Naive thymus-derived CD4-positive, alpha-beta T cell (primary cell): ENCODE measurements at places on chromosomes 3 and 15. TPM values are rescaled to one million over a fixed set of nuclear protein-coding genes. Genes with fewer than 3 reads are reported as not detected.

TAGLN3 gene
- total RNA-seq: not detected

GRCh38 chr3:197178998-197179397 is 119.4 kb downstream of the DLG1 start:
- no peak for DNase-seq

DNA sequence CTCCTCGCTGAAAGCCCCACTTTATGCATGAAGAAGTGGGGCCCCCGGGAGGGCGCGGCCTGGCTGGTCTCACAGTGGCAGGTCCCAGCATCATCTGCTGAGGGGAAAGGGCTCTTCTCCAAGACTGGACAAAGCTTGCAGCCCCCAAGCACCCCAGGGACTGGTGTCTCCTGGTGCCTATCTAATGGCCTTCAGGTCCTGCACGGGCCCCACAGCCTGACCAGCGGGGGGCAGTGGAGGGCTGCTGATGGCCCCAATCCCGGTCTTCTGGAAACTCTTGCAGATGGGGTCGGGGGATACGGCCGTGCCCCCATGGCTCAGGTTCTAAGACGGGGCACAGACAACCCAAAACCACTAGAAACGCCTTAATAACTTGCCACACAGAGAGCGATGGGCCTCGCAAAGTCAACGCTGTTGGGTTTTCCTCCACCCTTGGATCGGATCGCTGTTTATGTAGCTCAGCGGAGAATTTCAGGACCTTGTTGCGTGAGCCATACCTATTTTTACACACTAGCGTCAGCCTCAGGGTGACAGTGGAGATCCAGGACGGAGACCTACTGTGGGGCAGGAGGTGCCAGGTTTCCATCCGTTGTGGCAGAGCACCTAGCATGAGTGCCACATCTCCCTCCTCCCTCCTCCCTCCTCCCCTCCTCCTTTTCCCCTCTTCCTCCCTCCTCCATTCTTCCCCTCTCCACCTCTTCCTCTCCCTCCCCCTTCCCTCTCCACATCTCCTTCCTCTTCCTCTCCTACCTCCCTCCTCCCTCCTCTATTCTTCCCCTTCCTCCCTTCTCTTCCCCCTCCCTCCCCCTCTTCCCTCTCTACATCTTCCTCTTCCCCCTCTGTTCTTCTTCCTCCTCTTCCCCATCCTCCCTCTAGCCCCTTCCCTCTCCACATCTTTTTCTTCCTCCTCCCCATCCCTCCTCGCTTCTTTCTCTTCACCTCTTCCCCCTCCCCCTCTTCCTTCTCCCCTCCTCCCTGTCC is 79.3 kb upstream of the ALDH1L1 start:
- DNase-seq: no peak

- no peak for DNase-seq
These were observed 1.4 kb upstream of the ACP3 start for GRCh38 chr3:132315851-132316250.

RHCG gene
- not detected for total RNA-seq

TICRR gene
- total RNA-seq: 0.19 TPM

DNA sequence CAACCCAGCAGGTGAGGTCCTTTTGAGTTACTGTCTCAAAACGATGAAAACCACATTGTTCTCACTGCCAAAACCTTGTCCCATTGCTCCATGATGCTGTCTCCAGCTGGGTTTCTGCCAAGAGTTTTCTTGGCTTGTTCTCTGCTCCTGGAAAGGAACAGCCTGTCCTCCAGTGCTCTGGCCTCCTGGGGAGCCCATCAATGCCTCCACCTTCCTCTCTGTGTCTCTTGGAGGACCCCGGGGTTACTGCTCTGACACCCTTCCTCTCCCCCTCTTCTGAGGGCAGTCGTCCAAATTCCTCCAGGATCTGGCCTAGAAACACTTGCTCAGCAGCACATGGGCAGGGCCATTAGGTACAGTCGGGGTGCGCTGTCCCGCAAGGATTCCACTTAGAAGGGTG is 63.9 kb upstream of the RGMA start:
- no peak for DNase-seq

GRCh38 chr15:62362608-62363007 is 197.5 kb upstream of the C2CD4B start:
- no peak for DNase-seq

DNA sequence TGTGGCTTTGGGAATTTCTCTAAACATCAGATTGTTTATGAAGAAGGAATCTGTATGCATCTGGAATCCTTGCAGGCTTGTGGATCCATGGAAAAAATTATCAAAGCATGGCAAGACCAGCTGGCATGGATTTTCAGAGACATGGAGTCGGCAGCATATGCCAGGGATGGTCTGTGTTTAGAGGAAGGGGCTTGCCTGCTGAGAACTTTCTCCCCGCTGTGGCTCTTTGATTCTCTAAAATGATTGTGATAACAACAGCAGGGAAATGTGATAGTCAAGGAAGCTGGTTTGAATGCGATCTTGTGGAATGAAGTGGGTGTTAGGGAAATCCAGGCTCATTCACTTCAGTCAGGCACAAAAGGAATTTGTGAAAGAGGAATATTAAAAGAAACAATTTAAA is 245.7 kb upstream of the THRB start:
- DNase-seq: no peak

GRCh38 chr3:173138026-173138425 is 3.0 kb downstream of the SPATA16 start:
- no peak for DNase-seq

EFL1 gene
- 27.5 and 29.4 TPM in 2 replicates for total RNA-seq

GRCh38 chr3:63961891-63962290 is 49.7 kb upstream of the SCAANT1 start:
- no peak for DNase-seq

GRCh38 chr3:128874481-128875180 is 4.8 kb upstream of the ACAD9 start:
- DNase-seq: no peak

ADAMTS7 gene
- 1.1 and 1.5 TPM in 2 replicates for total RNA-seq

DNA sequence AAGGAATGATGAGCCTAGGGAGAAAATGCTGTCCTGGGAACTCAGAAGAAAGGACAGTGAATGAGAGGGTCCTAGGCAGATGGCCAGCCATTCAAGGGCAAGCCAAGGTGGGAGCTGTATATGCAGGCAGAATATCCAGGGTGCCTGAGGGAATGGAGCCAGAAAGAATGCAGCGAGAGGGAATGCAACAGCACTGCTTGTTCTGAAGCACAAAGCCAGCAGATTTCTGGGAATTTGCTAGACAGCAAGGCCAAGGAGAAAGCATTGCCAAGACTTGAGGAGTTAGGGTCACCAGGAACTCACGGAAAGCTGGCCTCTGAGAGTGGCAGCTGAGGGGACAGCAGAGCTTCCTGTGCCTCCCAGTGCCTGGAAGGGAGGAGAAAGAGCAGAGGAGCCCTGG is 200.6 kb downstream of the MYRIP start:
- no peak for DNase-seq

GRCh38 chr15:92667970-92668485 is 12.5 kb upstream of the FAM174B start:
- no peak for DNase-seq

- no peak for DNase-seq
These were observed 1016.5 kb downstream of the ROBO1 start for GRCh38 chr3:78751266-78751665.

- no peak for DNase-seq
These were observed 24.9 kb upstream of the MUC4 start for GRCh38 chr3:195836476-195837135.

DNAJA4 gene
- 44.5 TPM for total RNA-seq

UACA gene
- total RNA-seq: 0.46 and 1.0 TPM in 2 replicates

DNA sequence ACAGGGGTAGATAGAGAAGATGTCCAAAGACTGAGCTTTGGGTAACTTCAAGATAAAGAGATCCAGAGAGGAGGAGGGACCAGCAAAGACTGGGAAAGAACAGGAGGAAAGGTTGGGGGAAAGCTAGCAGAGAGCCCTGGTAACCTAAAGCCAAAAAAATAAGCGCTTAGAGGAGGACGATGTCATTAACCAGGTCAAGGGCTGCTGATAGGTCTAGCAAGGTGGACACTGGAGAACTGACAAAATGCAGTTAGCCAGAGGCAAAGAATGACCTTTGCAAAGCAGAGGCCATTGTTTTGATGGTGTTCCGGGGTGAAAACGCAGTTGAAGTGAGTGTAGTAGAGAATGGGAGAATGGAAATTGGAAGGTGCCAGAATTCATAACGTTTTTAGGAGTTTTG is 39.7 kb downstream of the FAM43A start:
- DNase-seq: no peak

DNA sequence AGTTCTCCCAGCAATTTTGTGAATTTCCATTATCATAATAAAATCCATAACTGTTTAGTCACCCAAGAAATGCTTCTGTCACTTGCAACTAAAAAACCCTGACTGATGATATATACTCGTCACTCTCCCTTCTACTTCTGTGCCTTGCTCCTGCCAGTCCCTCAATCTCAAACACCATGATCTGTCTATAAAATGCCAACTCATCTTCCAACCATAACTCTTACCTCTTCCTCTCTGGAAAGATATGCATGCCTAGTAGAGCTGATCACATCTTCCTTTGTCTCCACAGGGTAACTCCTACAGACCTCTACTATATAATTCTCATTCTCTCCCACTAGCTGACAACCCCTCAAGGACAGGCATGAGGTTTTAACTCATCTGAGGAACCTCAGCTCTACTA is 5.2 kb upstream of the VEPH1 start:
- no peak for DNase-seq

- no peak for DNase-seq
These were observed 8.5 kb downstream of the BFSP2 start for GRCh38 chr3:133408366-133408765.
